ENCODE measurements at places on chromosomes 5 and 9.

- no peak for DNase-seq
Observed at GRCh38 chr9:136378170-136379002, 4.9 kb upstream of the CARD9 start.

- no peak for DNase-seq
Observed at GRCh38 chr9:136713550-136713949, 1.2 kb downstream of the DIPK1B start.

DNA sequence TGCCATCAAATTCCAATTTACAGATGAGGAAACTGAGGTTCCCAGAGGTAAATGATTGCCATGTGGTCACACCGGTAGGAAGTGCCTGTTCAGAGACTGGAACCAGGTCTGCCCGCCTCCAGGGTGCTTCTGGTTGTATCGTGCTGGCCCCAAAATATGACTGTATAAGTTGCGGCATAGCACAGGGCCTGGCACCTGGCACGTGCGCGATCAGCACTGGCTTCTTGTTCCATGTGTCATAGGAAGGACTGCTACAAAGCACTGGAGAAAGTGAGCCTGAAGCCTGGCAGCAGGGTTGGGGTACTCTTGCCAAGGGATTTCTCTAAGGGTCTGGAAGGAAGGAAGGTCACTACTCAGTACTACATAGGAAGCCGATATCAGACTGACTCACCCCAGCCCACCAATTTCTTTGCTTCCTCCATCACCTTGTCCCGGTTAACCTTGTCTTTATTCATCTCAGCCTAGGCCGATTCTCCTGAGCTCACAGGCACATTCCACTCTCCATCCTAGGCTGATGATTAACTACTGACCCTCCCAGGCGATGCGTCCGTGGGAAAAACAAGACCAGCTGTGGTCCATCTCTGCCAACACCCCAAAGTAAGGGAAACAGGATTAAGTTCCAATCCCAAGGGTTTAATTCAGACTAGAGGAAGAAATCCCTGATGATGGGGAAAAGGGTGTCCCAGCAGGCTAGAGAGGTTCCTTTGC lies 1.8 kb downstream of the HRH2 start:
- DNase-seq = no peak

DNA sequence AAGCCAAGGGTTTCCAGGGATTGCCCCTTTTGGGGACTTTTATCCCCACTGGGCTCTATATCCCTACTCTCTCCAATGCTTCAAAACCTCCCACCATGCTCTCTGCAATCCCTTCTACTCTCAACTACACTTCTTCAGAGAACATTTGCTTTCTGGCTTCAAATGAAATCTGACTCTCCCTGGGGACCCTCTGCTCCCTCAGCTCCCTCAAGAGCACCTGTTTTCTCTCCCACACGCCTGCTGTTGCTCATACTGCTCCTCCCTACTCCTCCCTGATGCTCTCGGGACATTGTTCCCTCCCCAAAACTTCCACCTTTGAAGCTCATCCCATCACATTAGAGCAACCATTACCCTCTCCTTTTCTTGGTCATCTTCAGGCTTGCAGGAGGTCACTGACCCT lies 344.9 kb downstream of the CDK5RAP2 start:
- no peak for DNase-seq

DNA sequence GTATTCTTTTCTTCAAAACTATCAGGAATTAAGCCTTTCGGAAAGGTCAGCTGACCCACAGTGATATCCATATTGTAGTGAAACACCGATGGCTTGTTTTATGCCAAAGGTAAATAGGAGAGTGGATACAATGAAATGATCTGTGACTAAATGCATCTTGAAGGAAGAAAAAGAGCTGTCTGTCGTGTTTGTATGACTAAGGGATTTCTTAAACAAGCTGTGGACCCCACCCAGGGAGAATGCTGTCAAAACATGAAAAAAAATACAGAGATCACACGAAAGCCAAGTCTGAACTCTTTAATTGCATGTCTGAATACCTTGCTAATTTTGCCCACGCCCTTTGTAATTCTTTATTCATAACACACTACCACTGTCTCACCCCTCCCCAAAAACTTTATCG lies 286.4 kb upstream of the WWC1 start:
- no peak for DNase-seq

DNA sequence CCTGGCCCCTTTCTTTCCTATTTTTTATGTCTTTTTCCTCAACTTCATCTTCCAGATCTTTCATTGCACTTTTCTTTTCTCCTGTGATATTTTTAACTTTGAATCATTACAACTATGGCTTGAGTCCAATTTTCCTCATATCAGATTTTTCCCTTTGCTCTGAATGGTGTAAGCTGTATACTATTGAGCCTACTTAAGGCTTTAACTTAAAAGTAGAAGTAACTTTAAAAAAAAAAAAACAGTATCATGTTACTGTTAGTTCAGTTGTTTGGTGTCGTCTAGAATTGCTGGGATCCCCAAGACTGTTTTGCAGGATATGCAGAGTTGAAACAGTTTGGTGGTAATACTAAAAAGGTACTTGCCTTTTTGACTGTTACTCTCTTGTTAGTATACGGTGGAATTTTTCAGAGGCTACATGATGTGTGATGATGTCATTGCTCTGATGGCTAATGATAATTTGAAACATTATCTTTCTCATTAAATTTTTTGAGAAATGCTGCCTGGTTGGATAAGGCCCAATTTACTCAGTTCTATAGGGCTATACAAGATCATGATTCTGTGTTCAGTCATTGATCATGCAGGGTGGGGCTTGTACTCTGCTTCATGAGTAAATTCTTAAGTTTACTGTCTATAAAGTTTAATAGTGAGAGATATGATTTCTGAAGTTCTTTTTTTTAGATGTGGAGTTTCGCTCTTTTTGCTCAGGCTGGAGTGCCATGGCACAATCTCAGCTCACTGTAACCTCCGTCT lies 8.8 kb downstream of the NAA35 start:
- DNase-seq = no peak

GRCh38 chr5:159113405-159113804 lies 13.7 kb upstream of the EBF1 start:
- DNase-seq = no peak

DNA sequence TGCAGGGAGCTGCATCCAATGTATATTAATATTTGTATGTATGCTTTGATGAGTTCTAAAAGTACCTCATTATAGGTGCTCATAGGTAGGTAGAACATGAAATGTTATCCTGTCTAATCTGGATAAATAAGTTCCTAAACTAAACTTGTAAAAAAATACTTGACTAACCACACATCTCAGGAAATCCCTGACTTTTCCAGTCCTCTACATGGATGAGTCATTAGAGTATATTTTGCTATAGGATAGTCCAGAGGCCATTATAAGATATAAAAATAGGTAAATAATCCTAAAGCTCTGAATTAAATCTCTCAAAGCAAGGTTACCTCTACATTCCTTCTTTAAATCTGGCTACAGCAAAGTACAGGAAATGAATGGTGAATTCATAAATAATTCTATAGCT lies 404.3 kb downstream of the RAB3C start:
- no peak for DNase-seq

- no peak for DNase-seq
Observed at GRCh38 chr5:80151890-80152289, 104.0 kb downstream of the SERINC5 start.

DNA sequence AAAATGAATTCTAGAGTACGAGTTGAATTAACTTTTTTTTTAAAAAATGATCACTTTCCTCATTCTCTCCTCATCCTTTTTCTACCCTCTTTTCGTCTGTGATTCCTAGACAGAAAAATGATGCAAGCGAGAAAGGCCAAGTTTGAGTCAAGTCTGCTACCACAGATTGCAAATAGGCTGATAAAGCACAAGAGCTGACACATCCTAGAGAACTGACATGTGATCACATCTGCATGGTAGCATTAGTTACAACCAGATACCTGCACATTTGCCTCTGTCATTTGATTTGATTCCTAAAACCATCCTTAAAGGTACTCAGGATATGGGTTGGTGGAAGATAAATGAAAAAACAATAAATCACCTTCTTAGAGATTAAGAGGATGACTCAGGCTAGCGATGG lies 225.4 kb upstream of the PPP1R2B start:
- DNase-seq = no peak

GRCh38 chr9:127555840-127556820 lies 55.9 kb upstream of the STXBP1 start:
- peak; percentile 69 for DNase-seq

GRCh38 chr9:88892724-88893123 lies 98.5 kb upstream of the S1PR3 start:
- DNase-seq = no peak

- peak; percentile 7 for DNase-seq
Observed at GRCh38 chr9:134957165-134957944, 39.6 kb upstream of the FCN1 start.

DNA sequence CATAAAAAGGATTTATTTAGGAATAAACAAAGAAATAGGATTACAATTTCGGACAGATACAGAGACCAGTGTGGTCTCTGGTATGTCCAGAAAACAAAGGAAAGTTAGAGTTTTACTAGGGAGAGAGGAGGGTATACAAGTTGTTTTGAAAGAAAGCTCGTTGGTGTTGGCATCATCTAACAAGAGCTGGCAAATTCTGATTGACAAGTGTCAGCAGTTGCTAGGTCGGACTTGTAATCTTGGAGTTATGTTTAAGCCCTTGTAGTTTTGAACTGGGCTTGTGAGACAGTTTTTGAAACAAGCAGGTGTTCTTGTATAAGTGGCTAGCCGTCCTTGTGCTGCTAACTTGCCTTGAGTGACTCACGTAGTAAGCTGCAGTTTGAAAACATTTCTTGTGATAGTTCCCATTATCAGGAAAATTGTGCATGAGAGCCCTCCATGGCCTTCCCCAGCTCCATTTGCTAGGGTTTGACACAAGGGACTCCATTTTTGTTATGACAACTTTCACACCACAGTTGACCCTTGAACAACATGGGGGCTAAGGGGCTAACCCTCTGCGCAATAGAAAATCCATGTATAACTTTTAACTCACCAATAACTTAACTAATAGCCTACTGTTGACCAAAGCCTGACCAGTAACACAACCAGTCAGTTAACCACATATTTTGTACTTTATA lies 48.1 kb downstream of the ZNF622 start:
- no peak for DNase-seq

- DNase-seq = no peak
Observed at GRCh38 chr5:97735209-97735608, 552.2 kb upstream of the RIOK2 start.

DNA sequence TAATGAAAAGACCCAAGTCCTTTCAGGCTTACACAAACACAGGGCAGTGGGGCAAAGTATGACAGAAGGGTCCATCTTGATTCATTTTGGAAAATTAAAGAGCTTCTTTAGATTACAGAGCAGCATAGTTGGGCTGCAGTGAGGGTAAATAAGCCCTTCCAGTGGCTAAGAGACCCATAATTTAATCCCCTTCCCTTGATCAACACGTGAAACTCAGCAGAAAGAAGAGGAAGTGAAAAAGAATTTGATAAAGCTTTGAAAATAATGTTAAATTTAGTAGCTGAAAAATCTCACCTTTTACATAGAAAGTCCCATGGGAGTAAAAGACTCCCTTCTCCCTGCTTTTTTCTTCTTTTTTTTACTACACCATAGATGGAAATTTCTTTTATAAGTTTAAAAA lies 87.6 kb downstream of the FREM1 start:
- no peak for DNase-seq

DNA sequence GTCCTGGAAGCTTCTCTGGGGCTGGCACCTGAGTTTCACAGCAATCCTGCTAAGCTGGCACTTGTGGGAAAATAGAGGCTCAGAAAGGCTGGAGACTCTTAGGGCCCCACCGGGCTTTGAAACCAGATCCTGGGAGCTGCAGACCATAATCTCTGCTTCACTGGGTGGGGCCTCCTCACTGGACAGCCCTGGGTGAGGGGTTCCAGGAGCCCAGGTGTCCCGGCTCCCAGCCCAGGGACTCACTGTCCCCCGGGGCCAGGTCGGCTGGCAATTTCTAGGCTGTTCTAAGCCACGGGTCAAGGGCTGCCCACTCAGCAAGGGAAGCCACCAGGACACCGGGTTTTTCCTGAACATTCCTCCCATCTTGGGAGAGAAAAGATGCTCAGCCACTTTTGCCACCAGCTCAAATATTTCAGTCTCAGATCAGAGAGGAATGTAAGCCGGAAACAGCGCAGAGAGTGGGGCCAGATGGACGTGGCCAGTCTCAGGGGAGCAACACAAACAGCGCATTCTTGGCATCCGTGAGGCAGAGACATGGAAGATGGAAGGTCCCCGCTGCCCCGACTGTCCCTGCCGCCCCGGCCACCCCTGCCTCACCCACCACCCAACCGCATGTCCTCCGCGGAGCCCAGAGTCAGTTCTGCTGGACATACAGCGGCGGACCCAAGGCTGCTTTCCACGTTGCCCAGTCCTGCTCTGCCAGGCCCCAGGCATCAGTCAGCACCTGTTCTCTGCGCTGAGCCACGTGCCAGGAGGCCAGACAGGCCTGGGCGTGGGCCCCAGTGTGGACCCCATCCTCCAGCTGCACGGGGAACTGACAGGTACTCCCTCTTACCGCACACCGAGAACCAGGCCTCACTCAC lies 72.6 kb downstream of the VAV2 start:
- DNase-seq = no peak

DNA sequence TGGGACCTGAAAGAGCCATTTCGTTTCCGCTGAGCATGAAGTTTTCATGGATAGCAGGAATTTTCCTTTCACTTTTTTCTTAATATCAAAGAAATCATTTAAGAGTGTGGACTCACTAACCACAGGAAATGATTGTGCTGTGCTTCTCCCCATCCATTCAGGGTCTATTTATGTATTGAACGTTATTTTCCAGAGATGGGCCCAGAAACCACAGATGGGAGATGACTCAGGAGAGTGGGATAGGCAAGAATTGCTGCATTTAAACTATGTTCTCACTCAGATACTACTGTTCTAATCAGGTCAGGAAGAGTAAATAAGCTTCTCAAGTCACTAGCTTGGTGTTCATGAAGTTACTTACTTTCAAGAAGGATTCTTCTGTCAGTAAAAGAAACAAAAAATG lies 763.8 kb downstream of the DTWD2 start:
- no peak for DNase-seq

DNA sequence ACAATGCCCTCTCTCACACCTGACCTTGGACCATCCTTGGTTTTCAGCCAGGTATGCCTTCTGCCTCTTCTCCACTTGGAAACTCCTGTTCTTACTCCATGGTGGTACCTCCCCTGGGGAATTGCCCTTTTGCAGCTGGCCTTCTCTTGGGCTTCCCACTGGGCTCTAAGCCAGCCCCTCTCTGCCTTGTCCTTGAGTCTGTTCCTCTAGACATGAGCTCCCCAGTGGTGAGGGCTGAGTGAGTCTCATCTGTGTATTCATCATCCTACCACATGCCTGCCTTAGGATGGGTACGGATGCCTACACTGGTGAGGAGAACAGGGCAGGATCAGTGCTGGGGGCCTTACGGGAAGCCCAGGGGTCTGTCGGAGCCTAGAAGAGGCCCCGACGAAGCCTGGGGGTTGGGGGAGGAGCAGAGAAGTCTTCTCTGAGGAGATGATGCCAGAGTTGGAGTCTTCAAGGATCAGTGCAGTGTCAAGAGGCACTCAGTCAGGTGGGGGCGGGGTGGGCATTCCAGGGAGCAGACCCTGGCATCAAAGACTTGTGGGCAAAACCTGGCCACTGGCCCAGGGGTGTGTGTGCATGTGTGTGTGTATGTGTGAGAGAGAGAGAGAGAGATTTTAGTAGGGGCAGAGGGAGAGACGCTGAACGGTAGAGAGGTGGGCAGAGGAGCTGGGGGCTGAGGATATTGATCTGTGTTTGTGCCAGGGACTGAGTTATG lies 5.2 kb upstream of the CRB2 start:
- no peak for DNase-seq
